ENCODE measurements at places on chromosomes 5 and 9.

DNA sequence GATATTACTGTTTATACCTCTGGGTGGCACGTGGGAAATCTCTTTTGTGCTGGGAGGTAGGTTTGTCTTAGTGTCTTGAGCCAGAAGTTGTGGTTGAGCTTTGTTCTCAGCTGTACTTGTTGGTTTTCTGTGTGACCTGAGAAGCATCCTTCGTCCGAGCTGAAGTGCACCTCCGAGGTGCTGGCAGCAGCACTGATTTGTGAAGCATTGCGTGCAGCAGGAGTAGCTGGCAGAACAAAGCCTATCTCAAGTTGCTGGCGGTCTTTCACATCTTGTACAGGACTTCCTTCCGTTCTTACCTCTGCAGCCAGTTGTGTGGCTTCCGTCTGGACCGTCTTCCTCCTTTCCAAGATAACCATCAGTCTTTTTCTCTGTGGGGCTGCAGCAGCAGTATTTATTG is 4.3 kb downstream of the PRRC2B start:
- peak; percentile 52 for DNase-seq

DNA sequence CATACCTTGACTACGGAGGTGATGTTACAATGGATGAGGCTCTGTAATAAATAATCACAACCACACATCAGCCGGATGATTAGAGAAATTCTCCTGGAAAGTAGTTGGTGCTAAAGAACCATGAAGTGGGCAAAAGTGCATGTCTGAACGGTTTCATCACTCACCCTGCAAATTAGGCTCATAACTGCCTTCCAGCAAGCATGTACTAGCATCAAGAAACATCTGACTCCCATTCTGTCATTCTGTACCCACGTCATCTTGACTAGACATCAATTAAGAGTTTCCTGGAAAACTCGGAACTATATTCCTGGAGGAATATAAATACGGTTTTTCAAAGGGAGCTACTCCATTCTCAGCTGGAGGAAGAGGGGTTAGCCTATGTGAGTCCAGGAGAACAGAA is 52.2 kb downstream of the HSD17B3 start:
- DNase-seq, result no peak

GRCh38 chr9:92140074-92140753 is 25.0 kb upstream of the SPTLC1 start:
- DNase-seq, result peak; percentile 66

GRCh38 chr5:168720575-168720974 is 141.4 kb upstream of the PANK3 start:
- DNase-seq, result no peak

All from naive thymus-derived CD8-positive, alpha-beta T cell (primary cell).